Bronchial epithelial cell (primary cell): ENCODE measurements at places on chromosomes 2 and 18. TPM values are rescaled to one million over a fixed set of nuclear protein-coding genes. Genes with fewer than 3 reads are reported as not detected.

The FARSB gene
- total RNA-seq, result 12.9 and 13.6 TPM in 2 replicates

The DAPL1 gene
- 1.0 TPM in 1 of 2 replicates, not detected in the other for total RNA-seq

The ANKRD62 gene
- total RNA-seq, result under 0.01 and 0.13 TPM in 2 replicates

The C2orf76 gene
- 4.7 and 12.3 TPM in 2 replicates for total RNA-seq

The AFF3 gene
- 0.13 TPM in 1 of 2 replicates, not detected in the other for total RNA-seq

The RGPD5 gene
- 23.8 and 39.5 TPM in 2 replicates for total RNA-seq

The ABCG8 gene
- total RNA-seq, result under 0.01 TPM in 1 of 2 replicates, not detected in the other

The POTEE gene
- not detected in 2 replicates for total RNA-seq

The GALR1 gene
- not detected in 2 replicates for total RNA-seq

The RAB27B gene
- 65.5 and 72.7 TPM in 2 replicates for total RNA-seq

The TFPI gene
- total RNA-seq, result 0.64 and 2.1 TPM in 2 replicates

The NPPC gene
- total RNA-seq, result not detected in 2 replicates

The NAT8 gene
- not detected in 2 replicates for total RNA-seq

The RGPD3 gene
- total RNA-seq, result 0.13 and 0.26 TPM in 2 replicates

The RSAD2 gene
- total RNA-seq, result 0.51 and 0.53 TPM in 2 replicates

The EML4 gene
- 26.3 and 31.9 TPM in 2 replicates for total RNA-seq
